ENCODE measurements at places on chromosomes 12 and 14.

DNA sequence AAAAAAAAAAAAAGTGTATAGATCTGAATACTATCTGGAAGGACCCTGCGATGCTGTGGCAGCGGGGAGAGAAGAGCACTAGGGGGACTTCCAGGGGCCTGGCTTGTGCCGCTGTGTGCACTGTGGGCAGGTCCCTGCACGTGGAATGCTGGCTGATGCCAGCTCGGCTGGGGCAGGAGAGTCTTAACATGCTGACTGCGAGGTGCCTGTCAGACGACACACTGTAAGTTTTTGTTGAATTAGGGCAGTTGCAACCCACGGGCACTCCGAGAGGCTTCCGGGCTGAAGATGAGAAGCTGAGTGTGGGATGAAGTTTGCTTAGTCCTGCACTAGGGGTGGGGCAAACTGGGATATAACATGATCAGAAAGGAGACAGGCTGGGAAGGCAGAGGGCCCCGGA, 10.7 kb downstream of the GLT1D1 start:
- no peak for DNase-seq

GRCh38 chr12:89183985-89184435, 168.3 kb downstream of the DUSP6 start:
- no peak for DNase-seq

DNA sequence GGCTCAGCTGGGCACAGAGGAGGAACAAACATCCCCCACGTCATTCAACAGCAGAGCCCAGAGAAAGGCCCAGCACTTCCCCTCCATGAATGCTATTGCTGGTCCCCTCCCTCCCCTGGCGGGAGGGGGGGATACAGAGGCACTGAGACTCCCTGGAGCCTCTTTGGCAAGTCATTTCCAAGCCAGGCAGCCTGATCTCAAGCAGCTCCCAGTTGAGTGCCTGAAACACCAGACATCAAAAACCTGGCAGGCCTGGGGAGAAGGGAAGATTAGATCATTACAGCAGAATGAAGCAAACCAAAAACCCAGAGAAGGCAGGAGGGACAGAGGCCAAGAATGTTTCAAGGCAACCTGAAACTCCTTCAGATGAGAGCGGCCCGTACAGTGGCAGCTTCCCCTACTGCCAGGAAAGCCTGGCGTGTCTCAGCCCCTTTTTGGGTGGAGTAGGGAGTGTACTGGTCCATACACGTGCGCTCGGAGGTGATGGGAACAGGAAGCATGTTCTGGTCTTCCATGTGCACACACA, 92.1 kb downstream of the LRRC74A start:
- DNase-seq = no peak

DNA sequence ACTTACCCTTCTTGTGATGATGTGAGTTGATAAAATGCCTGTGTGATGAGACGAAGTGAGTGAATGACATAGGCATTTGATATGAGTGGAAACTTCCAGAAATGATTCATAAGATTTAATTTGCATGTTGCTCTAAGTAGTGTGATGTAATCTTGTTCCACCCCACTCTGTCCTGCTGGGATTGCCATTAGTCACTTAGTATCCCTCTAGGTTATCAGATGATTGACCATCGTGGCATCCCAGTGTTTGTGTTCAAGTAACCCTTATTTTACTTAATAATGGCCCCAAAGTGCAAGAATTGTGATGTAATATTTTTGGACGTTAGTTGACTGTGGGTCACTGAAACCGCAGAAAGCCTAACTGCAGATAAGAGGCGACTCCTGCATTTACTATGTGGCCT, 214.4 kb upstream of the DIO2 start:
- no peak for DNase-seq

GRCh38 chr12:120247621-120248030, 17.9 kb downstream of the PXN start:
- DNase-seq = no peak

DNA sequence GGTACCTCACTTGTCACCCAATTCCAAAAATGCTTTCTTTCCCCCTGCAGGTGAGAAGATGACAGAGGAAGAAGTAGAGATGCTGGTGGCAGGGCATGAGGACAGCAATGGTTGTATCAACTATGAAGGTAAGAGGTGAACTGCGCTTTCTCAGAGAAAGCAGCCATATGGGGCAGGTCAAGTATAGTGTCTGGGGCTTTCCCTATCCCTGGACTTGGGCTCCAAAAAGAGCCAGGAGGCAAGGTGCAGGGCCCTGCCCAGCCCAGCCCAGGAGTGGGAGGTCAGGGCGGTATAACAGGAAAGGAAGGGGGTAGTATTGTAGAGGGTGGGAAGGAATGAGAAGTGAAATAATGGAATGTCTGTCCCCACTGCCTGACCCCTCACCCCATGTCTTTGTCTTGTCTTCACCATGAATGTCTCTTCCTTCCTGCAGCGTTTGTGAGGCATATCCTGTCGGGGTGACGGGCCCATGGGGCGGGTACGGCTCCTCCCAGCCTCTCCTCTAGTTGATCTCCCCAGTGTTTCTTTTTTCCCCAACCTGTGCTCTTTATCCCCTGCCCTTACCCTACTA, 2.1 kb downstream of the MYL6 start:
- DNase-seq = no peak

GRCh38 chr12:62767946-62768345, 167.0 kb downstream of the PPM1H start:
- no peak for DNase-seq

DNA sequence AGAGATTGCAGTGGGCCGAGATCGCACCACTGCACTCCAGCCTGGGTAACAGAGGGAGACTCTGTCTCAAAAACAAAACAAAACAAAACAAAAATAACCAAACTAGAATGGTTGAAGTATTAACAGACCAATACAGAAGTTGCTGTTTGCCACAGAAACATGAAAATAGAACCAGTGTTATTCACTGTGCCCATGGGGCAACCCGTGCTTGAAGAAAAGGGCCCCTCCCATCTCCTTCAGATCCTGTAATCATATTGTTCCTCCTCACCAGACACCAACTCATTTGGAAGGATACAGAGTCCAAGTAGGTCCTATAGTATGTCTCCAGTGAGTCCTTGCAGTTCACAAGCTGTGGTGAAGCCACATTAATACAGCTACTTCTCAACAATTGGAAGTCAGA, 30.9 kb downstream of the SLC35F4 start:
- DNase-seq = no peak

GRCh38 chr12:67722296-67722695, 73.8 kb downstream of the DYRK2 start:
- DNase-seq = no peak

DNA sequence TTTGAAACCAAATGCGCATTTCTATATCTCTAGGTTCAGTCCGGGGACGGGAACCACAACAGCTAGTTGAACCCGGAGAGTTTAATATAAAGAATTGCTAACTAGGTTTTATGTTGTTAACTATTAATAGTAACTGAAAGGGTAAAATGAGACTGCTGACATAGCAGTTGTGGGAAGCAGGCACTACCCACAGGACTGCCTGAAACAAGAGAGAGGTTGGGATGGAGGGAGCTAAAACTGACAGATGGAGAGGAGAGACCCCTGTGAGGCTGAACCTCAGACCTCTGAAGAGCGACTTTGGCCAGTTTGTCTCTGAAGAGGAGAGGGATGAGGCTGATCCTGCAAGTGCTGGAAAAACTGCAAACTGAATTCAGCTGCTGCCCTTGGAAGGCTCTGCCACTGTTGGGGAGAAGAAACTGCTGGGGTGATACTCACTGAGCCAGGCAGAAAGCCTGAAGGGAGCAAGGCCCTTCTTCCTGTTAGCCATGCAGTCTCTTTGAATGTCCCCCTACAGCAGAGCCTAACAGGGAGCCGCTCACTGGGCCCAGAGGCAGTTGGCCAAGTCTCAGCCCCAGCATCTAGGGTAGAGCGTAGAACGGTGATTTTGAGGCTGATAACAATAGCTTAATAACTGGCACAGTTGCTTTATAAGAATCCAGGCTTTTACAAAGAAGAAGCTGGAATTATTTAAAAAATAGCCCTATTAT, 172.2 kb downstream of the NPAS3 start:
- DNase-seq = no peak

- DNase-seq = no peak
Measured at GRCh38 chr12:107435072-107435471, 250.5 kb upstream of the PWP1 start.

GRCh38 chr12:94987076-94987669, 16.3 kb downstream of the NDUFA12 start:
- no peak for DNase-seq

DNA sequence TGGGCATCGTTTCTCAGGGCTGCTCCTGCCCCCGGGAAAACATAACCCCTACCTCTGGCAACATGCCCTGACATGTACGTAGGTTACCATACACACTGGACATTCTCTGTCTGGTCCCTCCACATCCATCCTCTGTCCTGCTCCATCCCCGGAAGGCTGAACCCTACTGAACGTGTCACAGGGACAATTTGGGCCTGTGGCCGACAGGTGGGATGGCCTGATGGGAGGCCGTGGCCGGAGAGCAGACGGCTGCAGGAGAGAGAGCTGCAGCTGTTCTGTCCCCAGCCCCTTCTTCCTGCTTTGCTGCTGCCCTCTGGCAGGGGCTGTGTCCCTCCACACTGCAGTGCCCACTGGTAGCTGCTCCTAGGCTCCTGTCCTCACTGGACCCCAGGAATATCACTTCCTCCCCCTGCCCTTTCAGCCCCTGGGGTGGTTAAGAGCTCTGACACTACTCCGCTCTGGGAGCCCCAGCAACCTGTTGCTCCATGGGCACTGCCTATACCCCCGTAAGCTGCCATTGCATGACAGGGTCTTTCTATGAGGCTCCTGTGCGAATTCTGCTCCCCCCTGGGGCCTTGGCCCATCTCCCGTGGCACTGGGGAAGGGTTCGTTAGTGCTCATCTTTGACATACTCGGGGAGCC, 125.6 kb downstream of the RBM19 start:
- no peak for DNase-seq

GRCh38 chr14:99980299-99980698, 84.9 kb upstream of the EVL start:
- no peak for DNase-seq

- no peak for DNase-seq
Measured at GRCh38 chr12:103715494-103715893, 125.5 kb downstream of the NT5DC3 start.

DNA sequence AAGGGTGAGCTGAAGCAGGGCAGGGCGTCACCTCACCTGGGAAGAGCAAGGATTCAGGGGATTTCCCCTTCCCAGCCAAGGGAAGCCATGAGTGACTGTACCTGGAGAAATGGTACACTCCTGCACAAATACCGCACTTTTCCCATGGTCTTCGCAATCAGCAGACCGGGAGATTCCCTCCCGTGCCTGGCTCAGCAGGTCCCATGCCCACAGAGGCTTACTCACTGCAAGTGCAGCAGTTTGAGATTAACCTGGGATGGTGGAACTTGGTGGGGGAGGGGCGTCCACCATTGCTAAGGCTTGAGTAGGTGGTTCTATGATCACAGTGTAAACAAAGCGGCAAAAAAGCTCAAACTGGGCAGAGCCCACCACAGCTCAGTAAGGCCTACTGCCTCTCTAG, 11.0 kb upstream of the DHRS4 start:
- DNase-seq = no peak

DNA sequence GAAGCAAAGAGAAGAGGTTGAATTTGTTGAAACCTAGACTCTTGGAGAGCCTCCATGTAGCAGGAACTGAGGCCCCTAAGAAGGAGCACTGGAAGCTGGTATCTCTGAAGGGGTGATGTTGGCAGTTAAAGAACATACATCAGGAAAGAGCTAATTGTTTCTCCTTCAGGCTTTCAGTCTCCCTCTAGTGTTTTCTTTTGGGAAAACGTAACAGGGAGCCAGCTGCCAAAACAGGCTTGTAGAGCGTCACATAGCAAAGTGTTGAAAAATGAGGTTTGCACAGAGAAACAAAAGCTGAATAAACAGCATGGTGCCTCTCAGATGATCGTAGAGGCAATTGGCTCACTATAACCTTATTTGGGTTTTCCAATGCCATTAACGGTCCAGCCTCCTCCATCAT, 46.9 kb upstream of the CAND1 start:
- DNase-seq = no peak

DNA sequence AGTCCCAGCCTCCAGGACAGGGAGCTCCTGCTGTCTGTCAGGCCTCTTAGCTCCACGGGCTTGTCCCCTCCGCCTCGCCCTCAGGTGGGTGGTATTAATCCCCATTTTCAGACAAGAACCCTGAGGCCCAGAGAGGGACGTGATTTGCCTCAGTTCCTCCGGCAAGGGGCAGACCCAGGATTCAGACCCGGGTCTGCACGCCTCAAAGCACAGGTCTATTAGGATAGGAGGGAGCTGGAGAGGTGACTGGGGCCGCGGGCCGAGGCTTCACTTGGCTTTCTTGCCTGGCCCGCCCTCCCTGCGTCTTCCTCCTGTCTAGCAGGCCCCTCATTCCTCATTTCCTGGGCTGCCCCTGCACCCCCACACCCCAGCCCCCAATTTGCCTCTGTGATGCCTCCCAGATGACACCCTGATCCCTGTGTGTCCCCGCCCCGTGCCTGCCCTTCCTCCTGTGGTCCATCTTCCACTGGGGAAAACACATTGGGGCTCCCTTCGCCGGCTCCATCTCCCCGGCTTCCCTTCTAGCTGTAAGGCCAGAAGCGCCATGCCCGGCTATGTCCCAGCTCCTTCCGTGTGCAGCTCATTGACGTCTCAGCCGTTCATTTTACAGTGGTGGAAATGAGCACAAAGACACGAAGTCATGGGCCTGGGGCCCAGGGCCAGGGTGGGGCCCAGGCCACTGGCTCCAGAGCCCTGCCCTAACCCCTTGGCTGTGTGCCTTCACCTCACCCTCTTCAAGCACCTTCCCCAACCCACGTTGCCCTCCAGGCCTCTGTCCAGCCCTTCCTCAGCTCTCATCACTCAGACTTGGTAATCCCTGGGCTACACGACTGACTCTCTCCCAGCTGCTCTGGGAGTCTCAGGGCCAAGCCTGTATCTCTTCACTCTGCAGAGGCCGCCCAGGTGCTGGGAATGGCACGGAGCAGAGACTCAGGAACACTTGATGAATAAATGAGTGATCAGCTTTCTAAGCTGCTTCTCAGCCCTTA, 15.5 kb upstream of the CYP46A1 start:
- no peak for DNase-seq

DNA sequence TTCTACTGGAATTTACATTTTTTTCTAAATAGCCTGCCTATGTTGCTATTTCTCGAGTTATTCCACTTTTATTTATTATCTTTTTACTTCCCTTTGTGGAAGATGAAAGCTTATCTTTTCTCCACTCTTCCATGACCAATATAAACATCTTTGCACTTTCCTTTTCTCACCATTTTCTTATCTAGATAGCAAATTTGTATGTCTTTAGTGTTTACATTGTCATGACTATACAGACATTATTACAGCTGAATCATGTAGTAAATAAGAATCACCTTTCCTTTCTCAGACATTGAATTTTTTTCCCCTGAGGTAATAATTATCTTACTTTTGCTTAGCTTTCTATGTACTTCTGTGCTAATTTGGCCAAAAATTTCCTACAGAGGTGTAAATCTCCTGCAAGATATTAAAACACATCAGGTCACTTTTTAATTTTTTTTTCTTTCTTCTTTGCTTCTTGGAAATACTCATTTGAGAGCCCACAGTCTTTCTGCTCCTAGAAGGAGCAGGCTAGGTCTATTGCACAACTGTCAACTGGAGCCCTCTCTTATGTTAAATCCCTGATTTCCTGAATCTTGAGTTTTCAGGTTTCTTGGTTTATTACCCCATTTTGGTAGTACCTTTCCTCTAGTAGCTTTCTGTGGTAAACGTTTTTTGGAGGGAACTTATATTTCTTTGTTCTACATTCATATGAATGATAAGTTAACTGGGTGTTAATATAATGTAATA, 109.0 kb upstream of the ATP2B1 start:
- DNase-seq = no peak

GRCh38 chr12:113328368-113328889, 6.5 kb downstream of the SLC8B1 start:
- DNase-seq = no peak
